ENCODE measurements at places on chromosomes 2 and 18.

- DNase-seq, result no peak
These were observed 396.3 kb downstream of the IRS1 start for GRCh38 chr2:226403369-226403768.

DNA sequence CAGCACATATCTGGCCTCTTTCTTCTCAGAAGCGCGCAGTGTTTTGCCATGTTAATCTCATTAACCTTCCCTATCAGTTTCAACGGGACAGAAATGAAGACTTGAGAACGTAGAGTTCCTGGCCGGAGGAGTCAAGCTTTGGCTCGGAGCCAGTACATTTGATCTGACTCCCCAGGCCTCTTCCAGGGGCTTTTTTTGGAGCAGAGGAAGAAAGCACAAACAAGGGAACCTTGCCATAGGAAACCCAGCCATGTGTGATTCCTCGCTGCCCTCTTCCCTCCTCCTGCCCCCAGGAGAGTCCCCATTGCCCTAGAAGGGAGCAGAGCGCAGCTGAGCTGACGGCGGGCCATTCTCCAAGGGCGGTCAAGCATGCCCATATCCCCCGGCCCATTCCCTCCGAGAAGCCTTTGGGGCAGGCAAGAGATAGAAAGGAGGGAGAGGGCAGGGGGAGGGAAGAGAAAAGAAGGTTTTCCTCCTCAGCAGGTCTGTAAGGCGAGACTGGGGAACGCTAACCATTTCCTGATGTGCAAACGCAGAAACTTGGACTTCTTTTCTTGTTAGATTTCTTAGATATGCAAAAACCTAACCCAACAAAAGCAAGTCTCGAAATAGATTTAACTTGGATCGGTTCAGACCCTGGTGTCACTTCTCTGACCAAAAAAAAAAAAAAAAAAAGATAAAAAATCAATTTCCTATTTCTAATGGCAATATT lies 63.7 kb upstream of the POU3F3 start:
- peak; percentile 39 for DNase-seq

GRCh38 chr18:12791610-12792009 lies 88.8 kb downstream of the PSMG2 start:
- no peak for DNase-seq

DNA sequence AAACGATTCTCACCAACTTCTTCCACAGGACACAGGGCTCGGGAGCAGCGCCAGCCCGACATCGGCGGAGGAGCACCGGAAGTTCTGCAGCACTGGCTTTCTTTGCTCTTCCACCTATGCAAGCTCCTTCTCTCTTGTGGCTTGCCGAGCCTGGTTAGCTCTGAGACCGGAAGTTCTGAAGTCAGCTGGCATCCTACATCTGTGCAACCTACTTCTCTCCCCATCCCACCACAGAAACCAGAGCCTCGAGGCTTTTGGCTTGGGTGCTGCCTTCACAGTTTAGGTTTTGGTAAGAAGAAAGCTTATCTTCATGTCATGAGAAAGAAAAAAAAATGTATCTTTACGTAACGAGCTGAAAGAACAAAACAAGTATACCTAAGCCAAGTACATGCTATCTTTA lies 111.7 kb downstream of the ANKRD44 start:
- DNase-seq, result no peak

- DNase-seq, result no peak
These were observed 56.8 kb downstream of the ATF2 start for GRCh38 chr2:175111200-175111657.

DNA sequence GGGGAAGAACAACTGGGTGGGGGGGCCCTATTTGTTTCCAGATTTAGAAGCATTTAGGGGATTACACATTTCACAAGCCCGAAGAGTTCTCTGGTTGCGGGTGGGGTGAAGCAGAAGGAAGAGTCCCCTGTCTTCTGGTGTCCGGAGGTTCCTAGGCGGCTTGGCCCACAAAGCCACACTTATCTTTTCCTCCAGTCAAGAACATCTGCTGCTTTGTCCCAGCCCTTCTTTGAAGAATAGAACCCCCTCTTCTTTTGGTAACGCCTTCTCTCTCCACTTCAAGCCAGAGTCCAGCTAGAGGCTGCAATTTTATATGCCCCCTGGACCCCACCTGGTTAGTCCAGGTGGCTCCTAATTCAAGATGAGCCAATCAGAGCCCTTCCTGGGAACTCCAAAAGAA lies 15.8 kb downstream of the BOLA3 start:
- DNase-seq, result no peak

- peak; percentile 30 for DNase-seq
These were observed 1.6 kb downstream of the GALNT13 start for GRCh38 chr2:153873052-153874048.

DNA sequence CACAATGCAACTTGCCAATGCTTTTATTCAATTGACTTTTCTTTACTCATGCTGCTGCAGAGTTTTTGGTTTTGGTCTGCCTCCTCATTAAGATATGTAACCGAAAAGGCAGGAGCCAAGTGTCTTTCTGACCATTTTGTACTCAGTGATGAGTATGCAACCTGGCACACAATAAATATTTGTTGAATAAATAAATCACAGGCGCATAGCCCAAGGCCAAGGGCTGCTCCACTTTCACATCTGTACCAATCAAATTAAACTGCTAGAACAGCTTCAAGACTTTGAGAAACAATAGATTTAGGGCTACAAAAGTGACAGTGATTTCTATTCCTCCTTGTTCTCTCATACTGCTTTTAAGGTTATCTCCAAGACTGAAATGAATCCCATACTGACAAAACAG lies 828.2 kb downstream of the RNF144A start:
- DNase-seq, result no peak

DNA sequence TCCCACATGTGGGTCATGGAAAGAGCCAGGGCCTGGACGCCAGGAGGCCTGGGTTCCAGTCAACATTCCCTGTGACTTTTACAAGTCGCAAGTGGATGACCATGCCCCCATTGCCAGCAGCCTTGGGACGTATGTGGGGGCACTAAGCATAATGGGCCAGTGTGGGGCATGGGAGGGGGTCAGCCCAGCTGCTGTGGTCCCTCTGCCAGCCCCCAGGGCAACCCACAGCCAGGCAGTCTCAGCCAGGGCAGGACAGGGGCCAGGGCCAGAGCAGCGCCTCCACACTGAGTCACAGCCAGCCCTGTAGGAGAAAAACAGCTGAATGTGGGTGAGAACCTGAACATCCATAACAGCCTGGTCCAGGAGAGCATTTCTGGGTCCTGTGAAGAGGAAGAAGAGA lies 173.2 kb downstream of the GFPT1 start:
- no peak for DNase-seq

DNA sequence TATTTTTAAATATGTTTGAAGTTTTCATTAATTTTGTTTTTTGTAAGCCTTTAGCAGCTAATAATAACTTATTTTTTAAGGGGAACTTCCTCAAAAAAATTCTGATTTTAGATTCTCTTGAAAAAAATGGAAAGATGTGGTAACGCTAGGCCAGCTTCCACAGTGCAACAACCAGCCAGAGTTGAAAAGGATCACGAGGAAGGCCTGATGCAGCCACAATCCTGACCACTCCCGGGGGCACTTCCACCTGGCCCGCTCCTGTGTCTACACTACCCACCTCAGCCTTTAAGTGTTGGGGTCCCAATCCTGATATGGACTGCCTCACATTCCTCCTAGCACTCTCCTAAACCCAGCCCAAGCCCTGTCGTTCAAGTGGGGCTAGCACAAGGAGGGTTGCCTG lies 101.1 kb downstream of the TMEM17 start:
- DNase-seq, result no peak

GRCh38 chr2:199191461-199191860 lies 266.3 kb downstream of the SATB2 start:
- DNase-seq, result no peak

DNA sequence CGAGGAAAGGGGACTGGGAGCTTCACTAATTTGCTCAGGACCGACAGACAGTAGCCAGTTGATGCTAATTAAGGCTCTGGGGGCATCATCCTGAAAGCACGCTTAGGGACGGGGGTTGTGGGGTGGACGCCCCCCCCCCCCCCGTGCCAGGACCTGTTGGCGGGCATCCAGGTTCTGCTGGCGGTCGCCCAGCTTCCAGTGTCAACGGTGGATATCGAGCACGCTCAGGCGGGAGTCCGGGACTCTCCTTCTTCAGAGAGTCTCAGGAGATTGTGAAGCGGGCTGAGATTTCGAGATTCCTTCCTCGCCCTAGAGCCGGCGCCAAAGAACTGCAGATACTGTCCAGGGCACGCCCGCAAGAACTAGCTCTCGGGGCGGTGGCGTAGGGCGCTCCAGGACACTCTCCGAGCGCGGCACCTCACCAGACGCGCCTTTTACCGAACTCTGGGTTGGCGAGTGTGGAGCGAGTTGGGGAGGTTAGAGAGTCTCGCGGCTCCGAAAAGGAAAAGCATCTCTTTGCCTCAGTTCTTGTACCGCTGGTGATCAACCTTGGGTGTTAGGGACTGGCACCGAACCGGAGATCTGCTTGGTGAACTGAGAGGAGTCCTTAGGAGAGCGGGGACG lies 5.6 kb downstream of the RAX start:
- no peak for DNase-seq

- no peak for DNase-seq
These were observed 11.7 kb upstream of the EDAR start for GRCh38 chr2:109000738-109001137.

DNA sequence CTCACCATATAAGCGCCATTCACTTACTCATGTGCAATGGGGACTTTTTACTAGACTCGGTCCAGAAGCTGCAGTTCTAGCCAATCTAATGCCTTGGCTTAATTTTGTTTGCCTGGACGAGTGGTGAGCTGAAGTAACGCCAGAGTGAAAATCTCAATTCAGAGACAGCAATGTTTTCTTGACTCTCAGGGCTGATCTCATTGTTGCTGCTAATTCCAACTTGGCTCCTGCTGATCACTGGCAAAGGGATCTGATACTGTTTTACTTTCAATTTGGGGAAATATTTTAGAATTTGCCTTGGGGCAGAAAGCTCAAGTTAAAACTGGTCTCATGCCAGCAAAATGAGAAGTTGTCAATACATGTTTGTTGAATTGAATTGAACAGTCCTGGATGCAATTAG lies 906.6 kb upstream of the CDH2 start:
- no peak for DNase-seq

DNA sequence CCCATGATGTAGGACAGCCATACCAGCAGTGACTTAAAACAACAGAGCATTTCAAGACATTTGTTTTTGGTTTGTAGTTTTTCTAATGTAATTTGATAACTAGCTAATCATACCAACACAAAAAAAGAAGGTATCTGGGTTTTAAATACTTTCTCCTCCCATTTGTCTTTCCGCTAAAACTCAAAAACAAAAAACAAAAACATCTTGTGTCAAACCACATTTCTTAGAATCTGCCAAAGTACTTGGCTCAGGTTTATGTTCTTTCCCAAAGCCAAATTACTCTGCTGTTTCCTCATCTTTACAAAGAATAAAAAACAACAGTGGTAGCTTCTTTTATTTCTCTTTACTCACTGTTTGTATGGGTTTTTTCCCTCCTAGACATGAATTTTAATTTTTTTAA lies 71.5 kb downstream of the GREB1L start:
- DNase-seq, result no peak

- DNase-seq, result no peak
These were observed 224.1 kb upstream of the CCDC150 start for GRCh38 chr2:196415384-196415783.

DNA sequence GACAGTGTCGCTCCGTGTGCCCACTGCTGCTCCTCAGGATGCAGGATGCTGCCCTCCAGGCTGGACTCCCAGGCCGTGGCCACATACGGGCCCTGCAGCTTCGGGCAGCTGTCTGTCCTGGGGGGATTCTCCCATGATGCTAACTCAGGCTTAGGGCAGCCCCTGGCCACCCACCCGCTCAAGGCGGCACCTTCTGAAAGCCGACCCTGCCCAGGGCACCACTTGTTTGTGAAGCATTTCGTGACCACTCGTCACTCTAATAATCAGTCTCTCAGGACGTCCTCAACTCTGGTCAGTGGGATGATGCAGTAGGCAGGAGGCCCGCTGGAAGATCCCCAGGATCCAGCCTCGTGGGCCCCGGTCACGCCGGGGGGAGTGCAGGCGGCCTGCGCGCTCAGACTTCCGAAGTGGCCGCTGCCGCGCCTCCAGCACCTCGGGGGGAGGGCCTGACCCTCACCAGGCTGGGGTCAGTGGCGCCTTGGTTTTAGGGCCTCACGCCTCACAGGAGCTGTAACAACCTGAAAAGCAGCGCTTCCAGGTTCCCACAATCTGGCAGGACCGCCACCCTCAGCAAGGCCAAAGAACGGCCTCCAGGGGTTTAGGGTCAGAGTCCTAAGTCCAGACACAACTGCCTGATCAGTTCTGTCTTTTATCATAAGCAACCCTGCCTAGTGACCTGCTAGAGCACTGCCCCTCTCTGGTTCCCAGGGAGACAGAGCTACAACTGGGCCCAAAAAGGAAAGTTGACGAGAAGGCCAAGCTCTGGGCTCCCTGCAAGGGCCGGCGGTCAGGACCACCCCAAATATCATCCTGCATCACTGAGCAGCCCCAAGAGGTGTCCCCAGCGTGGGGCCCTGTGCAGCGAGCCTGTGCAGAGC lies 53.0 kb downstream of the EIPR1 start:
- DNase-seq, result no peak

DNA sequence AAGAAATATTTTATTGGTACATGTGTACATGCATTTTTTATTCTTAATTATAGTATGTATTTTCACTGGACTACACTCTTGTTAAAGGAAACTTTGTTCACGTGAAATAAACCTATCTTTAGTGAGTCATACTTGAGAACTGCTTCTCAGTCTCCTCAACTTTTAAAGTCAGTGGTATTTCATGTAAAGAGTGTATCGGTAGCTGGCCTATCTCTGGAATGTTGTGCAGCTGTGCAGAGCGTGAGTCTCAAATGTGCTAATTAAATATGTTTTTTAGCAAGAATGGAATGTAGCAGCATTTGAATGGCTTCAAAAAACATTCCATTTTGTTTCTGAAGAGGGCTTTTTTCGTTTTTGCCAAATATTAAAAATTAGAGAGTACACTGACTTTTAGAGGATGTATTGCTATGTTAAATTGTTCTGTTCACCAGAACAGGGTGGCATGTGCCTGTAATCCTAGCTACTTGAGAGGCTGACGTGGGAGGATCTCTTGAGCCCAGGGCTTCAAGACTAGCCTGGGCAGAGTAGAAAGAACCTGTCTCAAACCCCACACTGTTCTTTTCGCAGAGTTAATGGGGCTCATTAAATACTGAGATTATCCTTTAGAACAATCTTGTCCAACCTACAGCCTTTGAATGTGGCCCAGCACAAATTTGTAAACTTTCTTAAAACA lies 14.3 kb downstream of the SPTBN1 start:
- no peak for DNase-seq

- DNase-seq, result no peak
These were observed 240.5 kb downstream of the AGPS start for GRCh38 chr2:177633111-177633510.

GRCh38 chr2:86592547-86593230 lies 29.4 kb upstream of the CHMP3 start:
- DNase-seq, result no peak

DNA sequence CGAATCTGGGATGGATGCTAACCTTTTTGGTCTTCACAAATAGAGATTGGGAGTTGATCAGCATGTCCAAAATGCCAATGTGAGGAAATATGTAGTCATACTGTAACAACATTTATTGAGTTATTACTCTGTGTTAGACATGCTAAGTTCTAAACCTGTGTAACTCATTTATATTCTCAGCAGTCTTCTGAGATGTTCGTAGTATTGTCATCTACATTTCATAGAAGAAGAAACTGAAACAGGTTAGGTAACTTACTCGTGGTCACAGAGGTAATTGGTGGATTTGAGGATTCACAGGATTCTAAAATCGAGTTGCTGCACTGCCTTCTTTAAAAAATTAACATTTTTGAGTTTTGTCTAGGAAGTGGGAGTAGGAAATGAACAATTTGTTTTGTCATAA lies 162.1 kb downstream of the UBE2E3 start:
- no peak for DNase-seq
